NCI-H524 (cell line): ENCODE measurements at places on chromosomes 3 and 15.

GRCh38 chr3:174199696-174200095 lies 659.4 kb upstream of the NAALADL2 start:
- DNase-seq = no peak

GRCh38 chr3:32850226-32850625 lies 32.4 kb downstream of the TRIM71 start:
- DNase-seq = no peak

DNA sequence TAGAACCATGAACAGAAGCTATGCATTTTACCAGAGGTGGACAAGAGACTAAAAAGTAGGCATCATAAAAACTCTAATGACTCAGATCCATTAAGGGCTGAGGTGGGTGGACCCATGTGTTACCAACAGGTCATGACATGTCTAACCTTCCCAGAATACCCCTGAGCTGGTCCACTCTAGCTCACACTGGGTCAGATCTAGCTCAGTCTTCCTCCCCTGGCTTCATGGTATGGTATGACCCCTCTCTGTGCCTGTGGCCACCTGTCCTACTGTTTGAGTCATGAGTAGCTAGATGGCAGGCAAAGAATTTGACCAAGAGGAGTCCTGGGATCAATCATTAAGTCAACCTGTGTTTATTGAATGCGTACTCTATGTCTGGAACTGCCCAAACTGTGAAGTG lies 340.4 kb downstream of the EPHB1 start:
- DNase-seq = no peak

- no peak for DNase-seq
These were observed 108.2 kb downstream of the TBL1XR1 start for GRCh38 chr3:177089110-177089509.

DNA sequence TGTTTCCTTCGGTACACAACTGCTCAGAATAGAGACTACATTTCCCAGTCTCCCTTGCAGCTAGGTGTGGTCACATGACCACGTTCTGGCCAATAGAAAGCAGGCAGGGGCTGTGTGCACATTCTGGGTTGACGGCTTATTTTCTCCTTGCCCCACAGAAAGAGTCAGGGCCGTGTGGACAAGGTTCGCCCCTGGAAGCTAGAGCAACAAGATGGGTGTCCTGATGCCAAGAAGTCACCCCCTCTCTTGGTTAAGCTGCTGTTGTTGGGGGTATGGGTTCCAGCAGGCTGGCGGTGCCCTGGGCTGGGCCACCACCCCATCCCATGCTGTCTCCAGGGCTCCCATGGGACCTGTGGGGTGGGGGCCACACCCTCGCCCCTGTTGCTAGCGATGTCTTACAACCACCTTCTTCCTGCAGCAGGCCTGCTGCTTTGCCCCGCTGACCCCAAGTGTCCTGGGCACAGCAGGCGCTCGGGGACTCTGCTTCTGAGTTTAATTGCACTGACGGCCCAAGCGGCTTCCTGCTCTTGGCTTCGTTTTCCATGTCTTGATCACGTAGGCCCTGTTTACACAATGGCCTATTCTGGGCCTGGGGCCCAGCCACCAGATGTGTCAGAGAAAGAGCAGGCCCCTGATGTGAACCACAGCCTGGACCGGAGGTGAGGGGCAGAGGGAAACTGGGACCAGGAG lies 24.9 kb downstream of the ABTB1 start:
- DNase-seq = peak; percentile 92

DNA sequence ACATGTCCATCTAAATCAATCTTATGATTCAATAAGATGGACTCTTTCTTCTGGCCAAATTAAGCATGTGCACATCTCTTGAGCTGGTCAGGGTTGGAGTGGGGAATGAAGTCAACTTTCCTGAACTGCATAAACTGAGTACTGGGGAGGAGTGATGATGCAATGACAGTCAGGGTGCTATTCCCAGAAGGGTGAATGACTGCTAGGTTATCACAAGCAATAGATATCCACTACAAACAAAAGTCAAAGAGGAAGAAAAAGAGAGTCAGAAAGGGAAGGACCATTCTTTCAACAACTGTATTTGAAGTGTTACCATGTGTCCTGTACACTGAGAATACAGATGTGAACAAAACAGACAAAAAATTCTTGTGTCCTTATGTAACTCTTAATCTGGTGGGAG lies 70.0 kb downstream of the ALCAM start:
- no peak for DNase-seq

DNA sequence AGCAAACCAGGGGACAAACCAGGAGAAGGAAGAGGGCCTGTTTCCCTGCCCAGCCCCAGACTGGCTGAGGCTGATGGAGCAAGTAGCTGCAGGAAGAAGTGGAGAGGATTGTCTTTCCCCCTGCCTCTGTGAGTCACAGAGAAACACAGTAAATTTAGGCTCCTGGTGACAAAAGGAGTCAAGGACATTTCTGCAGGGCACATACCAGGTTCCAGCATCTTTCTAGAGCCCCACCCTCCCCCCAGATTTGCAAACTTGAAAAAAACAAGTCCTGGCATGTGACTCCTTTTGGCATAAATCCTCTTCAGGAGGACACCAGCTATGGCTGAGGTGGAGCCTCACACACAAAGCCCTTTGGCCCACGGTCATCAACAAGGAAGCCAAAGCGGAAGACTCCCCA lies 17.8 kb downstream of the PLD1 start:
- DNase-seq = no peak

DNA sequence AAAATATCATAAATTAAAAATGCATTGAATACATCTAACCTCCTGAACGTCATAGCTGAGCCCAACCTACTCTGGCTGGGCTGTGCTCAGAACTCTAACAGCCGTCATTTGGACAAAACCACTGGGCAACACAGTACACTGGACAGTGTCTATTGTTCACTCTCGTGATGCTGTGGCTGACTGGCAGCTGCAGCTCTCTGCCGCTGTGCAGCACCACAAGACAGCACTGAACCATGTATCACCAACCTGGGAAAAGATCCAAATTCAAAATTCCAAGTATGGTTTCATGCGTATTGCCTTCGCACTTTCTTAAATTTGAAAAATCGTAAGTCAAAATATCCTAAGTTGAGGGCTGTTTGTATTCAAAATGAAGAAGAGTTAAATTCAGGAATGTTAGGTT lies 145.1 kb upstream of the CNTN4 start:
- DNase-seq = no peak

DNA sequence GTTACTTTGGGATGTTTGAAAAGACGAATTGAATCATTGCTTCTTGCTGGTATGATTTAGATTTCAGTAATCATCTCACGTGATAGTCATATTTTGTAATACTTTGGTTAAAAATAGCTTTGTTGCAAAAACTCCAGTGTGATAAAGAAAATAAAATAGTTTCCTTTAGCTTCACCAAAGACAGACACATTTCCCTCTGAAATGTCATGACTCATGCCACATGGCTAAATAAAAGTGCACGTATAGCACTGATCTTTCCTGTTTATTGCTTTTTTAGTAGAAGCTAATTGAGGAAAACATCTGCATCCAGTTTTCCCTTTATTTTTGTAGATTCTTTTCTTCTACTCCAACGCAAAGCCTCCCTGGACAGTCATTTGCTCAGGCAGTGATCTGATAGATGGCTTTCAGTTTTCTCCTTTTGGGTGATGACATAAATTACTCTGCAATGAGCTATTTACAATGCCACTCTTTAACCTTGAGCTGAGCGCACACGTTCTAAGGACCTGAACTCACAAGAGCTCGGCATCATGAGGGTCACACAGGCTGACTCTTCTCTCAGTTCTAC lies 84.9 kb downstream of the ARNT2 start:
- DNase-seq = no peak

GRCh38 chr3:129305592-129306091 lies 27.0 kb downstream of the HMCES start:
- DNase-seq = no peak

- DNase-seq = no peak
These were observed 40.9 kb downstream of the SNTN start for GRCh38 chr3:63693351-63693750.

DNA sequence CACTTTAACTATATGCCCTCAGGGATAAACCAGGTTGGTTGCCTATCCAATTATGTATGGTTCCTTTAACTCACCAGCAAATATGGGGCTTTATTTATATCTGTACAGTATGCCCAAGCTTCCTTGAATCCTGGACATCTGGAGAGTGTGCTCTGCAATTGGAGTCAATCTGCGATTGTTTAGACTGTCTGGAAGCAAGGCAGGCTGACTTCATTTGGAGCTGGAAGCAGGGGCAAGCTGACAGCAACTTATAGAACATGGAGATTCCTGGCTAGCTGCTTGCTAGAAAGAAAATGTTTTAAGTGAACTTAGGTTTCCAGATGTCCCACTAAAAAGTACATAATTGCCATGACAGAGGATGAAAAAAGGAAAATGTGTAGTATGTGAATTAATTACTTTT lies 63.7 kb upstream of the TPRG1 start:
- peak; percentile 40 for DNase-seq
